Karpas-422 (cell line): ENCODE measurements at places on chromosomes 4 and X. TPM values are rescaled to one million over a fixed set of nuclear protein-coding genes. Genes with fewer than 3 reads are reported as not detected.

- DNase-seq, result no peak
Measured at GRCh38 chr4:166104623-166105022, 231.6 kb downstream of the TLL1 start.

- no peak for DNase-seq
Measured at GRCh38 chr4:1506956-1507721, 100.9 kb upstream of the NKX1-1 start.

GRCh38 chr4:138983690-138984089, 31.9 kb upstream of the NOCT start:
- no peak for DNase-seq

- DNase-seq, result no peak
Measured at GRCh38 chr4:37646247-37646646, 39.9 kb downstream of the RELL1 start.

- DNase-seq, result no peak
Measured at GRCh38 chrX:153409414-153410101, 1.7 kb upstream of the ZFP92 start.

DNA sequence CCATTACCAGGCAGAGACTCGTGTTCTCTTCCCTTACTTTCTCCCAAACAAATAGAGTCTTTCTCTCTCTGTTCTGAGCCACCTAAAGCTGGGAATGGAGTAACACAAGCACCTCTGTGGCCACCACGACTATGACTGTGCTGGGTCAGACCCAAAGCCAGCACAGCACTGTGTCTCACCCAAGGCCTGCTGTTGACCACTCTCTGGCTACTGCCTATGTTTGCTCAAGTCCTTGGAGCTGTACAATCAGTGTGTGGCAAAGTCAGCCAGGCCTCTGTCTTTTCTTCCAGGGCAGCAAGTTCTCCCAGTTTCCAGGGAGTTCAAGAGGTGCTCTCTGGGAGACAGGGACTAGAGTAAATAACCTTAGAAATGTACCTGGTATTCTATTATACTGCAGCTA, 239.4 kb downstream of the FAM47A start:
- DNase-seq, result no peak

EVC2 gene
- total RNA-seq, result 0.15 and 0.36 TPM in 2 replicates

DNA sequence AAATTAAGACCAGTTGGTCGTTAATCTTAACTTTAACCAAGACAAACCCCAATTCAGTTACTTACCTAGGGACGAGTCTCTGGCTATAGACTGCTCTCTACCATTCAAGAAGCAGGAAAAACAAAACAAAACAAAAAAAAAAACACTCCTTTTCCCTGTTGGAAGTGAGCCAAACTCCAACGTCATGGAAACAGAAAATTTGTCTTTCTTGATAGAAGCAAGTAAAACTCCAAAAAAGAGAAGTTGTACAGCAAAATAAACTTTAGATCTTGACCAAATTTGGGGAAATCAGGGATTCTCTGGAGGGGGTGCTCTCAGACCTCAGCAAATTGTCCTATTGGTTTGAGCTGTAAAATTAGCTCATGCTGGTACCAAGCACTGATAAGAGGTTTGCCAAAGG, 3.7 kb downstream of the CNGA1 start:
- no peak for DNase-seq

DNA sequence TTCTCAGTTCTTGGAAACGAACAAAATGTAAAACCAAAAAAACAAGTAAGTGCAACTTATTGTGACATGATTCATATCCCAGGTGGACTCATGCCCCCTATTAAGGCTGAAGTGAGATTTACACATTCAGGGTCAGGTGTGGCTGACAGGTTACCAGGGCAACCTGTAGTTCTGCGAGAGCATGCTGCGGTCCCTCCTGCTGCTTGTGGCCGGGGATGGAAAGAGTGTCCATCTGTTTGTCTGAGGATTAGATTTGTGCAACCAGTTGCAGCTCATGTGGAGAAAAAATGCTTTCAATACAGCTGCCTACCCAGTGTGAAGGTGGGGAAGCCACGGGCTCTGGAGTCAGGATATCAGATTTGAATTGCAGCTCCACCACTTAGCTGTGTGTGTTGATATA, 78.8 kb downstream of the FAM184B start:
- no peak for DNase-seq

GRCh38 chrX:49921109-49921508, 1.3 kb upstream of the CLCN5 start:
- DNase-seq, result no peak

GRCh38 chr4:60366661-60367060, 833.5 kb upstream of the ADGRL3 start:
- DNase-seq, result no peak

SMR3B gene
- total RNA-seq, result not detected in 2 replicates

- no peak for DNase-seq
Measured at GRCh38 chr4:79023799-79024770, 84.8 kb upstream of the PAQR3 start.

- DNase-seq, result no peak
Measured at GRCh38 chr4:126748736-126749135, 884.0 kb upstream of the INTU start.

HSFX4 gene
- not detected in 2 replicates for total RNA-seq

- peak; percentile 37 for DNase-seq
Measured at GRCh38 chrX:72201836-72202536, 20.4 kb downstream of the PIN4 start.

DNA sequence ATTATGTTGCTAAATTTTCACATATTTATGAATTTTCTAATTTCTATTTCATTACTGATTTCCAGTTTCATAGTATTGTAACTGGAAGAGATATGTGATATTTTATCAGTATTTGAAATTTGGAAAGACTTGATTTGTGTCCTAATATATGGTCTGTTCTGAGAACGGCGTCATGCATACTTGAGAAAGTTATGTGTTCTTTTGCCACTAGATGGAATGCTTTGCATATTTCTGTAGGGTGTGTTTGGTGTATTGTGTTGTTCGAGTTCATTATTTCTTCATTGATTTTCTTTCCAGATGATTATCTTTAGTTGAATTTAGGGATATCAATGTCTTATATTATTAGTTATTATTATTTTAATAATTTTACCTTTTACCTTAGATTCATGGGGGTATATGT, 110.6 kb upstream of the ITM2A start:
- no peak for DNase-seq

DNA sequence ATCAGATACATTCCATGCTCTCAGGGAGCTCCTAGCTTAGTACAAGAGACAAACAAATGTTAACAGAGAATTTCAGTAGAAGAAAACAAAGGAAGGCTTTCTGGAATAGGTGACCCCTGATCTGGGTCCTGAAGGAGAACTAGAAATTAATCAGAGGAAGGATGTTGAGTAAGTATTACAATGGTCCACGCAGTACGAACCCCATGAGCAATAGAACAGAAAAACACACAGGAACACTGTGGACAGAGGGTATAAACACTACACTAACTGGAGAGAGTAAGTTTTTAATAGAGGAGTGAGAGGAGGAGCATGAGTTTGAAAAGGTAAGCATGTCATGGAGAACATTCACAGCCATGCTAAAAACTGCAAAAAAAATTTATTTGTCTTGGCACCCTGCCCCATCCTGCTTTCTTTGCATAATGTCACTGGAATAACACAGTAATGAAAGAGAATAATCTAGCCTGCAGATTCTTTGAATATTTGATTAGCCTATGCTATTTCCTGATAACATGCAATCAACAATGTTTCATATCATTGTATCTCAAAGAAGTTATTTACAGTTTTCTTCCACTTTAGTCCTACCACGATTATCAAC, 140.3 kb upstream of the ZXDB start:
- no peak for DNase-seq

DNA sequence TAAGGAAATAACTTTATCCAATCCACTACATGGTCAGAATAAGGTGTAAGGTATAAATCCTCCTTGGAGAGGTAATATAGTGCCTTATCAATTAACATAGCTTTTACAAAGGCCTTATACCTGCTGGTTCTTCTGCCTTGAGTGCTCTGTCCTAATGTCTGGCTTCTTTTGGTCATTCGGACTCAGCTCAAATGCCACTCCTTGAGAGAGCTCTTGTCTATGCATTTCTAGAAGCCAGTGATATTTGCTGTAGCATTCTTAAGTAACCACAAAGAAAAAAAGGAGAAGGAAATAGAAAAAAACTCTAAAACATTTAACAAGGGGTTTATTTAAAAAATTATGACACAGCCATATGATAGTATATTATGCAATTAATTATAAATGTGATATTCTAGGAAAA, 444.8 kb upstream of the SLIT2 start:
- DNase-seq, result no peak

GUCY1B1 gene
- 0.47 and 3.2 TPM in 2 replicates for total RNA-seq

DNA sequence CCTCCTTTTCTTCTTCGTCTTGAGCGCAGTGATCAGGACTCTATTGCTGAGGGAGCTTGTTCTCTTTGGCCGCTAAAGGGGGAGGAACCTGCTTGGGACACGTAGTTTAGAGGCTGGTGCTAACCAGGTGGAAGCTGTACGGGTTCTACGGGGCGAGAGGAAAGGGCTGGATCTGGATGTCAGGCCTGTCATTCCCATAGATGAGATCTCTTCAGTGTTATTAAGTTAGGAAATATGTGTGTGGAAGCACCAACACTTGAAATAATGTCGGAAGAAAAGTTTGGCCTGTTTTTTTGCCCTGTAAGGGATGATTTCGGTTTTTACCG, 643 bp downstream of the SRP72 start:
- peak; percentile 75 for DNase-seq

- DNase-seq, result no peak
Measured at GRCh38 chr4:180766944-180767729, 1476.1 kb upstream of the TENM3 start.

GRCh38 chrX:69163936-69164741, 1.1 kb downstream of the PJA1 start:
- DNase-seq, result peak; percentile 60

DNA sequence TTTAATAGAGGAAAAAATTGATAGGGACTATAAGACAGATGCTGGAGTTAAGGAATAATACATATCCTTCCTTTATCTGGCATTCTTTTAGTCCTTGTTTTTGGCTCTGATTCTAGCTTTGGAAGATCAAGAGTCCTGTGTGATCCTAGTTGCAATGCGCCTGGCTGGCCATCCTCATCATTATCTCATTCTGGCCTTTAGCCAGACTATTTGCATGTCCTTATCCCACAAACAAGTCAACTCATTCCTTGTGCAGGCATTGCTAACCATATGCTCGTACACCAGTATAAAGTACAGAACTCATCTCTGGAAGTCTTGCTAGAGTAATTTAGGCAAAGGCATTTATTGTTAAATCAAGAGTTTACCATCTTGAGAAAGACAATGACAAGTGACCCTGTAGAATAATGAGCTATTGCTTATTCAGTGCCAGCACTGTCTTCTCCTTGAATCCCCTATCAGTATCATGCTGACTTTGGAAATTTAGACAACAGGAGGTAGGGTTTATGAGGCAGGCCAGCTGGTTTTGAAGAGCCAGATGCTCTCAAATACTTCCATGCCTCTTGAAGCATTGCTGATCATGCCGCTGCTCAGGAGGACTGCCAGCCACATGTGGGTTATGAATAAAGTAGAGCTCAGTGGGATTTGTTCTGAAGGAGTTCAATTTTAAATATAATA, 1730.3 kb upstream of the TENM3 start:
- no peak for DNase-seq

DNA sequence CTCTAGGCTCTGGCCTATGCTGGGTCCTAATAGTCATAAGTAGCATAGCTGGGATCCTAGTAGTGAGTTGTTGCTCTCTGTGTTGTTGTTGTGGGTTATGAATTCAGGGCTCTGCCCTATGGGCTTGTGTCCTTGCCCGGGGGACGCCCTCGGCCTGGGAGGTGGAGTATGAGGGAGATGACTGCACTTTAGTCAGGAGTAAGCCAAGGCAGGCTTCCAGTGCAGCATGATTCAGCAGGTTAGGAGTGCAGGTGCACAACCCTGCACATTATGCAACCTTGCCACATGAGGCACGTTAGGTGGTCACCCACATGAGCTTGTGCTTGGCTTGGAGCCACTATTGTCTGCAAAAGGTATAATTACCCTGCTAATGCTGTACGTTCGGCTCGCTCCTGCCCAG, 58.4 kb upstream of the CCDC149 start:
- no peak for DNase-seq

GRCh38 chrX:47817421-47817820, 19.3 kb upstream of the ZNF81 start:
- no peak for DNase-seq

DNA sequence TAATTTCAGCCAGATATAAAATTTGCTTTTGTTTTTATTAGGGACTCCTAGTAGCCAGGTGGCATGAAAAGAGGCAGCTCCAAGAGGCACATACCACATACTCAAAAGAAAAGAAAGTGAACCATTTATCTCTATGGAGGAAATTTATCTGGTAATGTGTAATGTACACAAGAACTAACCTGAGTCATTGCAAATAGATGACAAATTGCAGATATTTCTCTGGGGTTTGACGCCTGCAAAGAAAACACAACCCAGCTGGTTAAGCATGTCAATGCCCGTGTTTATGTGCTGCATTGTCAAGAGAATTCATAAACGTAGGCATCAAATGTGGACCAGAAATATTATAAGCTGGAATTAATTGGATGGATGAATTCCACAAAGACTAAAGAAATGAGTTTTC, 46.9 kb upstream of the PHKA2 start:
- no peak for DNase-seq
